SW480 (cell line): ENCODE measurements at places on chromosomes 3 and 15.
A peak's percentile ranks its signal among the peaks of the same experiment; 100 is the strongest.

DNA sequence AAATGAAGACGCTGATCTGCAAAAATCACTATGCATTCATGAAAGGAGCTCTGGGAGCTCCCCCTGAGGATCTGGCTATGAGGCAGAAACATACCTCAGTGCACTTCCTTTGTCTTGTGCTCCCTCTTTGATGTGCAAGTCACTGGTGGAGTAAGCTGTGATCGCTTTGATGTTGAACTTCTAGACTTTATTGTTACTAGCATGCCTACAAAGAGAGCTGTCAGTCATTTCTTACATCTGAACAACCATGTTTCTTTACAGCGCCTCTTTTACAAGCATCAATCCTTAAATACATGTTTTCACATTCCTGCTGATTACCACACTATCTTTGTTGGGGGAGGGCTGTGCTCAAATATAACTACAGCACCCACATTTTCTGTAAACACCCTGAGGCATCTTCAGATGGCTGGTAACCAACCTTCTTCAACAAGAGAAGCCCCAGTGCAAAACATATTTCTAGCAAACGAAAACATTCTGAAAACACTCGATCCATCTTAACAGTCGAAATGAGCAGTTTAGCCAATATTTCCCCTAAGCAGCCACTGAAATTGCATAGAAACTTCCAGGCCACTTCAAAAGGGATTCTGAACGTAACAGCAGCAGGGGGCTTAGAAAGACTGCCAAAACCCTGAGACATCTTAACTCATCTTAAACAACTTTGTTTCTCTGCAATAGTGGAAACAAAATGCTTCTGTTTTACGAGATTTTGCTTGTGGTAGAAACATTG lies 101.9 kb upstream of the ICE2 start:
- DNase-seq, result peak; percentile 71

GRCh38 chr3:193863657-193864357 lies 270.8 kb downstream of the OPA1 start:
- DNase-seq, result no peak

GRCh38 chr3:61813636-61814035 lies 252.3 kb downstream of the PTPRG start:
- no peak for DNase-seq

DNA sequence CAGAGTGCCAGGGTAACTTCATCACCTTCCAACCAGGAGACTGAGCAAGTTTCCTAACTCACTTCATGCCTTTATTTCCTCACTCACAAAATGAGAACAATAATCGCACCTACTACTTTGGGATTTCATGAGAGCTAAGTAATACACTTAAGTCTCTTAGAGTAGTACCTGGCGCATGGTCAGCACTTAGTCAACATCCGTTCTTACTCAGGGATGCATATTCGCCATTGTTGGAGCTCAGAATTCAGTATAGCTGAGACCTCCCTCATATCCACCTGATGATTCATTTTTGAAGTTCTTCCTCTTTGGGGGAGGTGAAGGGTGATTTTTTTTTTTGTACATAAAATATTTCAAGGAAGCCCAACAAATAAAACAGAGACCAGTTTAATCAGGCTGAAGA lies 188.2 kb downstream of the AGBL1 start:
- DNase-seq, result no peak

DNA sequence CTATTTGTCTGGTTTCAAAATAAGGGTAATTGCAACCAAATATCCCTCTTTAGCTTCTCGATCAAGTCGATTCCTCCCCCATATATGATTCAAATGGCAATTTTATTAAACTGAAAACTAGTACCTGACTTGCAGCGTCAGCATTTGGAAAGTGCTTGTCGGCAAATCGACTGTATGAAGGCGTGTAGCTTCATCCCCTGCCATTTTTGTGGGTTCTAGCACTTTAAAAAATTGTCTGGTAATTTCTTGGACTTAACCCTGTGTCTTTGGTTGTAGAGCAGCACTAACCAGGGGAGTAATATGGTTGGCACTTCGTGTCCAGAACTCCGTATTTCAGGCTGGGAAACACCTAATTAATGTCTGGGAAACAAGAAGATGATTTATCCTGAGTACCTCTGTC lies 573 bp downstream of the MME start:
- no peak for DNase-seq

- DNase-seq, result peak; percentile 51
Observed at GRCh38 chr15:100707229-100707628, 104.8 kb downstream of the ASB7 start.

GRCh38 chr3:138850151-138850550 lies 15.4 kb upstream of the PIK3CB start:
- DNase-seq, result no peak

GRCh38 chr3:128456776-128457715 lies 9.6 kb downstream of the DNAJB8 start:
- no peak for DNase-seq

DNA sequence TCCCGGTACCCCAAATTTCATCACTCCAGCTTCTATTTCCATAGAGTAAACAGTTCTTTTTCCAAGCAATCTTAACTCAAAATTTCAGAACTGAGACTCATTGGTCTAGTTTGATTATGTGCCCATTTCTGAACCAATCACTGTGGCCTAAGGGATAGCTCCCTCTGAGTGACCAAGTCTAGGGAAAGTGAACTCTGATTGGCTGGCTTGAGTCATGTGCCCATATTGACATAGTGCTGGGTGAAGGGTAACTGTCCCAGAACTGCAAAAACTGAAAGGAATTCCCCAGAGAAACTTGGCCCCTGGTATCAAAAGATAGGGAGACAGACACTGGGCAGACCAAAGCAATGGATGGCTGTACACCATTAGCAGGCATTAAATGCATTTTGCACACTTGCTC lies 171.2 kb upstream of the WNT5A start:
- no peak for DNase-seq

DNA sequence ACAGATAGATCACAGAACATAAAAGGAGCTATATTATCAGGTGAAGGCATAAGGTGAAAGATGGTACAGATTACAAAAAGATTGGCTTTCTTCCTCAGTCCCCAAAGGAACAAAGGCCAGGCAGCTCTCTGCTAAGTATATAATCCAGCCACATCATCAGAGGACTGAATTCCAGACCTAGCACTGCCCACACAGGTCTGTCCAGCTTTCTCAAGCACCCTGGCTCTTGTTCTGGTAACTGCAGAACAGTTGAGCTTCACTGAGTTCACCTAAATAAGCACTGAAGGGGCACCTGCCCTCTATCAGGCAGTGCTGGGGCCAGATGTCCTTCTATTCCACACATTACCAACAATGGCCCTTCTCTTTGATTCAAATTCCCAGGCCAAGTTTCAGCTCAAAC lies 6.3 kb downstream of the DUOXA1 start:
- no peak for DNase-seq

DNA sequence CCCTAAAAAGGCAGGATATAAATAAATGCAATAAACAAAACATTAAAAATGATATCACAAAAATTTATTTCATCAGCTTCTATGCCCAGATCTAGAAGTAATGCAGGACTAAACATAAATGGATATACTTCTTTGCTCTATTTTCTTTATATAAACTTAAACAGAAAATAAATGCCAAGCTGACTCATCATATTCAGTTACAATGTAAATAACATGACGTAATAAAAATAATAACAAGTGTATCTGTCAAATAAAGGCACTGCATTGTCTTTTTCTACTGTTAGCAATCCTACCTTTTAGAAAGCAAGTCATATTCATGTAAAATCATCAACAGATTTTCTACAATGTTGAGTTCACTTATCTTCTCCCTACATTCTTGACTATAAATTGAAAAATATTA lies 61.6 kb downstream of the NEK10 start:
- no peak for DNase-seq

GRCh38 chr15:93829115-93829870 lies 402.1 kb upstream of the MCTP2 start:
- DNase-seq, result peak; percentile 70

DNA sequence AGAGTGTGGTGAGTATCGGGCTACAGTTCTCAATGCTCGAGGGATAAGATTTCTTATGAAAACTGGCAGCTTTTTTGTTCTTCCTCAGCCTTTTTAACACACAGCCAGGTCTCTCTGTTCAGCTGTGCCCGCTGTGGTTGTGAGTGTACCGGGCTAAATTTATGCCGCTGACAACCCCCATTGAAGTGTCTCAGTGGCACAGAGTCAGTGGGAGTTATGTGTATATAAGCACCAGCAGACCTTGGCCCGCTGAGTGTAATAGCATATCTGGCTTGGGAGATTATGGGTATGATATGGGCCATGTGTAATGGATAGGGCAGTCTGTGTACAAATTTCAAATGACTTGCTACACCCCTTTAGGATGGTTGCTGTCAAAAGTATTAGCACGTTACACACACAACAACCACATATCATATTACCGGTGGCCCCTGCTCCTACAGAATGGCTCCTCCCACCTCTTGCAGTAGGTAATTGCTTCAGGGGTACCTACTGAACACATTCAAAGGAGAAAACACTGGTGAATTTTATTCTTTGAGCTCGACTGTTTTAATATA lies 26.9 kb upstream of the NR2F2 start:
- no peak for DNase-seq

DNA sequence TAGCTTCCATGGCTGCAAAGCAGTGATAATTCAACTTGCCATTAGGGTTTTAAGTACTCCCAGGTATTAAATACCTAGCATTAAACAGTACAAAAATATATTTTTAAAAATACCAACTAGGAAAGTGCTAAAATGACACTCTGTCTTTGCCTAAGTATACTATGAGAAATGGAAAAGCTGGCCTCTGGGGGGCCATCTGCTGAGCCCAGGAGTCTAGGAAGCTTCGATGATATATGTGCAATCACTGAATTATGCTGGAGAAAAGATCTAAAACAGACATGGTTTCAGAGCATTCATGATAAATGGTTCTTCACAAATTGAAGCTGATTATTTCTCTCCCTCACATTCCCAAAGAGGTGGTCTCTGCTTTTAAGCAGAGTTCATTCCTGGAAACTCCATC lies 191.8 kb downstream of the OPA1 start:
- DNase-seq, result no peak

GRCh38 chr15:33043636-33044035 lies 150.9 kb downstream of the FMN1 start:
- DNase-seq, result no peak

DNA sequence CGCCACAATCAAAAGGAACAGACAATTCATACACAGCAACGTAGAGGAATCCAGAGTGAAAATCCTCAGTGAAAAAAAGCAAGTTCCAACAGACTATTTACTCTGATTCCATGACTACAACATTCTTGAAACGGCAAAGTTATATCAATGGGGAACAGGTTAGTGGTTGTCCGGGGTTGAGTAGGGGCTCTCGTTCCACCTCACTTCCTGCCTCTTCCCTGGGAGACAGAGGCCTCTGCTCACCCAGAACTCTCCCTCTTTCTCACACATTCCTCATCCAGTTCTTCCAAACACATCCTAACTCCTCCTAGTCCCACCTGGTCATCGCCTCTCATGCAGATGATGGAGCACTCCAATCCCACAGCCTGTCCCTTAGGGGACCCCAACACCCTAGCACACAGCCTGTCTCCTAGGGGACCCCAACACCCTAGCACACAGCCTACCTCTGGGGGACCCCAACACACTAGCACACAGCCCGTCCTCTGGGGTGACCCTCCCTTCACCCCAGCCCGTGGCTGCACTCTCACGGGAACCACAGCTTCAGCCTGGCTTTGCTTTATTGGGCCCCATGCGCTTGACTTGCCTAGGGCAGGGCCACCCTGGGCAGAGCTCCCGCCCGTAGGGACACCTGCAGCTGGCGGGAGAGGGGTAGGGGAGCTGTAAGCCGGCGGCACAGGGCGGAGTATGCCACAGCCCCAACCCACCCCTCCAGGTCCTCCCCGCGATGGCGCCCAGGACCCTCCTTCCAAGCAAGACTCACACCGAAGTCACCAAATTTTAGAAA lies 5.2 kb downstream of the OCA2 start:
- DNase-seq, result peak; percentile 38

GRCh38 chr15:34733621-34734020 lies 21.2 kb downstream of the GJD2 start:
- no peak for DNase-seq

DNA sequence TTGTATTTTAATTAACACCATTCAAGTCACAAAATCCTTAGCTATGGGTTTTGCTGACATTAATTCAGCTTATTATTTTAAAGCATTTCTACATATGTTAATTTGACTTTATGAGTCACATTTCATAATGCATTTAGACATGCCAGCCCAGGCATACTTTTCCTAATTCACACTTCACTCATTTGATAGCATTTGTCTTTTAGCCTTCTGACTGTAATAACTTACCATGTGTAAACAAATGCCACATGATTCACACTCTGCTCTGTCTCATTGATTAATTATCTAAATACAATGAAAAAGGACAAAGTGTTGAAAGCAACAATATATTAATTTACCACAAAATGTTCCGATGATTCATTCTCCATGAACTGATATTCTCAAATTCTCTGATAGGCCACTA lies 927.8 kb upstream of the EPHA6 start:
- DNase-seq, result no peak

- no peak for DNase-seq
Observed at GRCh38 chr3:170780955-170781354, 89.0 kb downstream of the RPL22L1 start.

- DNase-seq, result no peak
Observed at GRCh38 chr15:59473226-59473625, 35.2 kb downstream of the FAM81A start.

- no peak for DNase-seq
Observed at GRCh38 chr3:193850084-193850619, 257.1 kb downstream of the OPA1 start.

DNA sequence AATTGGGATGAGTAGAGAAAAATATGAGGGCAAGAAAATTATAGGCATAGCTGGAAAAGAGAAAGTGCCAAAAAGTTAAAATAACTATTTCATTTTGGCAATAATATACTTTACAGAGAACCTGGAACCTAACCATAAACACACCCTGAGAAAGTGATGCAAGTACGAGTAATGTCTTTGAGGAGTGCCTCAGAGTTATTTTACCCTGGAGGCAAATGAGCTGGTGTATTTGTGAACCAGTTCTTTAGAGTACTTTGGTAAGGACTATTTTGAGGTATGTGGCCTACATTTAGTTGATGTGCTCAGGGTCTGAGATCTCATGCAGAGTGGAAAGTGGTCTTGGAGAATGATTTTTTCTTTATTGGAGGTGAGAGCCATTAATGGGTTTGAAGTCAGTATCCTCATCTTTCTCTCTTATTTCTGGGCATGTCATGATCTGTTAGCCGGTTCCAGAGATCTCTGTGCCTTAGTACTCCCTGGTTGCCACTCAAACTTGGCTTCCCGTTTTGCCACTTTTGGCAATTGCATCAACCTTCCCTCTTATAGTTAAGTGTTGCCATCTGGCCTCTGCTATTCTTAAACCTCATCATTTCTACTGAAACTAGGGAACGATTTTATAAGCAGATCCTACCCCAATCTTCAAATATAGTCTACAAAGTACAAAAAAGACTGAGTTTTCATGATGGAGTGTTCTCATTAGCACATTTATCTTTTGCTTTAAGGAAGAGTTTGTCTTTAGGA lies 145.7 kb downstream of the EPHA6 start:
- DNase-seq, result no peak

DNA sequence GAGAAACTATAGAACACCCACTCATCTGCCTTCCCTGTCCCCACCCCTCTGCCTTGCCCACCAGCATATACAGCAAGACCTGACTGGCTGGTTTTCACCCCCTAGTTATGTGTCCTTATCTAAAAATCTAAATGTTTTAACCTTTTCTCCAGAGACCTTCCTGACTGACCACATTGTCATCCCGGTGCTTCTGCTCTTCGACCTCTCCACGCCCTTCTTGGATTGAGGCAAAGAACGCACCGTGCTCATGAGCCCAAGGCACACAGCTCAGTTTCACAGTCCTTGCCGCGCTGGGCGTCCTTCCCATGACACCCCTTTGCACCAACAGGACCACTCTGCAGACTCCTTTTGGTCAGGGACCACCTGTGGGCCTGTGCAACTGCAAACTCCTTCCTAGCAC lies 62.7 kb downstream of the B3GNT5 start:
- no peak for DNase-seq
